ENCODE measurements at places on chromosomes 3 and 15.

DNA sequence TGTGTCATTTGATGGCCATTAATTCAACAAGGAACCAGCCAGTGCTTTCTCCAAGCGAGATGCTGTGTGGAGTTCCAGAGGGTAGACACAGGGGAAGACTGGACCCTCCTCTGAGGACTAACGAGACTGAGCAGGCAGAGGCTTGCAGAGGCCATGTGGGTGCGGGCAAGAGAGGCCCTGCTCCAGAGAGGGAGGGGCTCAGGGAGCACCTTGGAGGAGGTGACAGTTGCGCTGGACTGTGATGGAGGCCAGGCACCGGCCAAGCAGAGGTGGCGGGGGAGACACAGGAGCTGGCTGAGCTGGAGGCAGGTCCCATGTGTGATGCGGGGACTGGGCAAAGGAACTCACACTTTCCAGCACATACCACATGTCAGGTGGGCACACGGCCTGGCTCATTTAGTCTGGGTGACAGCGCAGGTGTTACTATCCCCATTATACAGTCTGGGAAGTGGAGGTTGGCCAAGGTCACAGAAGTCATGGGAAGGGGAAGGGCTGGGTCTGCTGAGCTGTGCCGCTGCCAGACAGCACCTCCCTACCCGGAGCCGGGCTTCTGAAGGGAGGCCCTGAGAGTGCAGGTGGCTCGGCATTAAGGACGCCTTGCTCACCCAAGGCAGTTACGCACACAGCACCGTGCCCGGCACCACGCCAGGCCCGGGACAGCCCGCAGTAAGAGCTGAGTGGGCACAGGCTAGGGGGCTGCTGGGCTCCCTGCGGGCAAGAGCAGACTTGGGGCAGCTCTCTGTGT, 3.7 kb downstream of the MELTF start:
- DNase-seq: no peak

DNA sequence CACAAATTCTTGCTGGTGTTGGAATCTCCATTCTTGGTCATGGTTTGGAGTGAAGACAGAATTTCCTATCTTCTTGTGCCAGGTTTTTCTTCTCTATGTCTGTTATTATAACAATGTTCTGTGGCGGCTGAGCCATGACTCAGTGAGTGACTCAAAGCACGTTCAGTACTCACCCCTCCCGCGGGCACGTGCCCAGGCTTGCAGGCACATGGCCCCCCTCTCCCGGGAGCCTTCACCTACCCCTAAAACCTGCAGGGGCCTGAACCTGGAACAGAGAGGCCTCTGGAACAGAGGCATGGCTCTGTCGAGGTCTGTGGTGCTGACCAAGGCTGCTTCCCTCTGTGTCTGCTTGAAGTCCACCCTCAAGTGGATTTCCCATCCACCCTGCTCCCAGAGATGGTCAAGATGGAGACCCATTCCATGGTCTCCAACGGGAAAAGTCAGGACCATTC, 27.6 kb downstream of the PLXNB1 start:
- peak; percentile 89 for DNase-seq

DNA sequence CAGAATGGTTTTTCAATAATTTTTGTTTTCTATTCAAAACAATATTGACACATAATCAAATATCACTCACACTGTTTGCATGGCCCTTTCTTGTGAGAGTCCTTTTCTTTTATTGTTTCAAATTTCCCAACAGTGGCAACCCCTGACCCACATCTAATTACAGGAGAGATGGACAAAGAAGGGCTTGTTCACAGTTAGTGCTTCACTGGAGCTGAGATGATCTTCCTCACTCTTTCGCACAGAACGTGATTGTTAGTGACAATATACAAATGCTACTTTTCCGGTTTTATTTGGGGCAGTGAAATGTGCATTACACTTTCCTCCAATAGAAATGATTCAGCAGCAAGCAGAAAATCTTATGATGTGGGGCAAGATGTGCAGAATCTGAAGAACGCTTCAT, 38.6 kb upstream of the TTC14 start:
- DNase-seq: no peak

DNA sequence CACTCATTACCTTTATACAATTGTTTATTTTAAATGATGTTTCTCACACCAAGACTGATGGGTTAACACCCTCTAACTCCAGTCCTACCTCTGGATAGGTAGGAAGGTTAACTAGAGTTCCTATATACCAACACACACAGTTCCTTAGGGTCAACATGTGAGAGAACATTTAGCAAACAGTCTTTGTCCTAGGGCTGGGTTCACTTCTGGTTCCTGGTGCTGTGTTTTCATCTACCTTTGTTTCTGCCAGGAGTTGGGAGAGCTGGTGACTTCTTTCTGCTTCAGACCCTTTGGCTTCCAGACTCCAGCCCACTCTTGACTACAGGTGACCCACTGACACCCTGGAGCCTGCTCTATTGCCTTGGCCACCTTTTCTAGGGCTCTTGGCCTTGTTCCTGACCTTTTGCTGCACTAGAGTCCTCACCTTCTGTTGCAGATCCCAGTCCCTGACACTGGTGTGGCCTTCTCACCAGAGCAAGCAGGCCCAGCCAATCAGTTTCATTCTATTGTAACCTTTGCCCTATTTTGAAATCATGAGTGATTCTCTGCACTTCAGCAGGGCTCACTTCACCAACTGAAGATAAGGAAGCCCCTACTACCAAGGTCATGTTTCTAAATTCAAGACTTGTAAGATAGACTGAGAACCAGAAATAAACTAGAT, 50.0 kb upstream of the SECISBP2L start:
- DNase-seq: no peak

- DNase-seq: no peak
These were observed 122.8 kb downstream of the DNAH12 start for GRCh38 chr3:57421336-57421735.

Measured in HFFc6 (cell line).